EL (cell line): ENCODE measurements at places on chromosomes 6 and 20.

GRCh38 chr6:81465859-81466258, 286.6 kb downstream of the TENT5A start:
- DNase-seq, result peak; percentile 37

DNA sequence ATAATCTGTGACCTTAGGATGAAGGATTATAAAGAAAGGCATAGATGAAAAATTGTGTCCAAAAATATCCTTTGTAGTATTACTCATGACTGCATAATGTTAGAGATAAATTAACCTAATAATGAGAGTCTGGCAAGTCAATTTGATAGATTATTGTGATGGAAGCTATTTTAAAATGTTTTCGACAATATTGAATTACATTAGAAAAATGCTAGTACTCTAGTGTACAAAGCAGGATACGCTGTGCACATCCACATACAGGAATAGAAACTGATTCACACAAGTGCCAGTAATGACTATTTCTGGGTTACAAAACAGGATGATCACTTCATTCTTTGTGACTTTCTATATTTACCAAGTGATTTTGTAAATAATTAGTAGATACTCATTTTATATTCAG, 3.3 kb downstream of the SLC17A2 start:
- DNase-seq, result no peak

- DNase-seq, result no peak
Measured at GRCh38 chr20:43820731-43821330, 93.8 kb upstream of the TOX2 start.

- DNase-seq, result no peak
Measured at GRCh38 chr6:101351173-101351572, 42.3 kb upstream of the GRIK2 start.

GRCh38 chr20:25257130-25257529, 9.2 kb downstream of the PYGB start:
- DNase-seq, result no peak

DNA sequence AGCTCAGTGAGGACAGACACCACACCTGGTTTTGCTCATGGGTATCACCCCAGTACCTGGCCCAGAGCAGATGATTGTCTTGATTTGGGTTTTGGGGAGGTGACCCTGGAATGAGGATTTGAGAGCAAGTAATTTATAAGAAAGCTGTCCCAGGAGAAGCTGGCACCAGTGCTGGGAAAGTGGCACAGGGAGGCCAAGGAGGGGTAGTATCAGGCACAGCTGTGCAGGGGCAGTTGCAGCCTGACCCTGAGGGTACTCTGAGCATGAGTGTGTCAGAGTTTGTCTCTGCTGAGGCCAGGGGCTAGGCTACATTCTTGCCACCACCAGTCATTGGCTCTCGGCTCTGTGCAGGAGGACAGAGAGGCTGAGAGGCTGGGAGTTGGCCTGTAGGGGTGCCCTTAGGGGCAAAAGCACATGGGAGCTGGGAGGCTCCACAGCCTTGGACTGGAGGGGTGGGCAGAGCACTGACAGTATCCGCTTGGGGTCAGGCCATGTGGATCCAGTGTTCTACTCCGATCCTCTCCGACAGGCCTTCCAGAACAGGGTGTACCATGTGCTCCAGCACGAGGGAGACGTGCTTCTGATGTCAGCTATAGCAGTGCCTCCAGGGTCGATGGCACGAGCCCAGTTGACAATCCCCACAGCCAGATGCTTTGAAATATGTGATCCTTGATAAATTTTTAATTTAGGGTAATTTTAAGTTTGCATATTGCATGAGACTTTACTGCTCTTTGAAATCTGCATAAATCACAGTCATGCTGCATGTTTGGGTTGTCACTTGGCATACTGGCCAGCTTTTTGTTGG, 121.3 kb downstream of the PHACTR3 start:
- DNase-seq, result no peak
